ENCODE measurements at places on chromosomes 2 and 18.

DNA sequence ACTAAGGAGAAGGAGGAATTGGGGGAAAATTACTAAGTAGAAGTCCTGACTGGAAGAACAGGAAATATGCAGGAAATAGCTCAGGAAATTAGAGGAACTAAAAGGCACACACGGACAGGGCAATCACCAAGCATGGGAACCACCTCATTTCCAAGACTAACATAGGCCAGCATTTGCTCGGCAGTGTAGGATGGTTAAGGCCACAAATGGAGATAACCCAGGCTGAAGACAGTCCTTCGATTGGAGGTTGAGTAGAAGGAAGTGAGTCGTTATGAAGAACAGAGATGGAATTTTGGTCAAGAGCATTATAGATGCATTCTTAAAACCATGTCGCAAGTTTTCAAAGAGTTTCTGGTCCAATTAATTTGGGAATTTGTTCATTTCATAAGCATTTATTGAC is 401.4 kb downstream of the ALK start:
- DNase-seq = peak; percentile 67

- peak; percentile 95 for DNase-seq
Observed at GRCh38 chr18:49021433-49022129, 70.8 kb upstream of the SMAD7 start.

DNA sequence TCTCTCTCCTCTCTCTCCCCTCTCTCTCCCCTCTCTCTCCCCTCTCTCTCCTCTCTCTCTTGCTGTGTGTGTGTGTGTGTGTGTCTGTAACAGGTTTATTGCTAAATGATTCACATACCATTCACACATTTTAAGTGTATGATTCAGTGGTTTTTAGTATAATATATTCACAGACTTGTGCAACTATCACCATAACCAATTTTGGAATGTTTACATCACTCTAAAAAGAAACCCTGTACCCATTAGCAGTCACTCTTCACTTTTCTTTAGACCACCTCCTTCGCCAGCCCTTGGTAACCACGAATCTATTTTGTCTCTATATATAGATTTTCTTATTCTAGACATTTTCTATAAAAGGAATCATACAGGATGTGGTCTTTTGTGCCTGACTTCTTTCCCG is 11.4 kb downstream of the THNSL2 start:
- DNase-seq = peak; percentile 68

DNA sequence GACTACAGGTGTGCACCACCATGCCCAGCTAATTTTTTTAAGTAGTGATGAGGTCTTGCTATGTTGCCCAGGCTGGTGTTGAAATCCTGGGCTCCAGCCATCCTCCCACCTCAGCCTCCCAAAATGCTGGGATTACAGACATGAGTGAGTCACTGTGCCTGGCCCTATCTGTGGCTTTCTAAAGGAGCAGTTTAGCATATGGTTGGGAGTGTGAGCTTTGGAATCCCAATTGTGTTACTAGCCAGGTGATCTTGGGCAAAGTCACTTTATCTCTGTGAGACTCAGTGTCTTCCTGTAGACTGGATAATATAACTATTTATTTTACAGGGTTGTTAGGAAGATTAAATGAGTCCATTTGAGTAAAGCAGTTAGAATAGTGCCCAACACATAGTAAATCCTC is 19.8 kb upstream of the SMAD4 start:
- DNase-seq = no peak

DNA sequence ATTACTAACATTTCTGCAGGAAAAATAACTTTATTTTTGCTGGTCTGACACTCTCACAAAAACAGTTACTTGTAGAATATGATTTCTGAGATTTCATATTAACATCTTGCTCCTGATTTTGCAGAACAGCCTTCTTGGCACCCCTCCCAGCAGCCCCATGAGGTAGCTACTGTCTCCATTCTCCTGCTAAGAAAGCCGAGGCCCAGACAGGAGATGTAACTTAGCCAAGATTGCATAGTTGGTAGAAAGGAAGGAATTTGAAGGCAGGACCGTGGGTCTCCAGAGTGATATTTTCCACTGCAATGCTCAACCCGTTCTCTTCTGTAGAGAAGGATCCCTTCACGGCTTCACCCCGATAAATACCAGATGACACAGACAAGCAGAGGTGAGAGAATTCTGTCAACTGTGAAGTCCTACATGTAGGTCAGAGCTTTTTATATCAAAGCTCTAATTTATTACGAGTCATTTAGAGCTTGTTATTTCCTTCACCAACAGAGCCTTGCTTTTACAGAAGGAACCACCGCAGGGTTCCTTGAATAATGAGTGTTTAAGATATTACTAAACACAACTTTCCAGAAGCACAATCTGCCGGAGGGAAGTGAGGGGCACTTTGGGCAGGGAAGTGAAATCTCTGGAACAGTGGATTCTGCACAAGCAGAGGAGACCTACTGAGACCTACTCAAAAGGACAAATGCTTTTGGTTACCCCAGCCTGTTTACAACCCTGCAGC is 48.0 kb upstream of the MYCN start:
- DNase-seq = peak; percentile 22

GRCh38 chr2:134586326-134586965 is 132.4 kb downstream of the TMEM163 start:
- DNase-seq = no peak

GRCh38 chr18:50138181-50139064 is 56.5 kb downstream of the MYO5B start:
- peak; percentile 56 for DNase-seq

DNA sequence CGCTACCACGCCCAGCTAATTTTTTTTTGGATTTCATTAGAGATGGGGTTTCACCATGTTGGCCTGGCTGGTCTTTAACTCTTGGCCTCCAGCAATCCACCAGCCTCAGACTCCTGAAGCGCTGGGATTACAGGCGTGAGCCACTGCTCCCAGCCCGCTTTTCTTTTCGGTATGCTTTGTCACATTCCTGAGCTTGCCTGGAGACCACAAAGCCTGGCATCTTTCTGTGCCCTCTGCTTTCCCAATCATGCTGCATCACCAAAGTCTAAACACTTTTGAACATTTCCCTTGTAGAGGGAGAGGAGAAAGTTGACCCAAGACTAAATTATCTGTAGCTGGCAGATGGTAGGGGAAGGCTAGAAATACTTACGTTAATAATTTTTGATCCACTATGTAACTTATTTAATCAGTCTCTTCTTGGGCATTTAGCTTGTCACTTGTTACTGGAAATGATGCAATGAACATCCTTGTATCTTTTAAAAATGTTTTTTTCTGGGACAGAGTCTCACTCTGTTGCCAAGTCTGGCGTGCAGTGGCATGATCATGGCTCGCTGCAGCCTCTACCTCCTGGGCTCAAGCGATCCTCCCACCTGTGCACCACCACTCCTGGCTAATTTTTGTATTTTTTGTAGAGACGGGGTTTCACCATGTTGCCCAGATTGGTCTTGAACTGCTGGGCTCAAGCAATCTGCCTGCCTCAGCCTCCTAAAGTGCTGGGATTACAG is 2.7 kb upstream of the NPC1 start:
- no peak for DNase-seq

DNA sequence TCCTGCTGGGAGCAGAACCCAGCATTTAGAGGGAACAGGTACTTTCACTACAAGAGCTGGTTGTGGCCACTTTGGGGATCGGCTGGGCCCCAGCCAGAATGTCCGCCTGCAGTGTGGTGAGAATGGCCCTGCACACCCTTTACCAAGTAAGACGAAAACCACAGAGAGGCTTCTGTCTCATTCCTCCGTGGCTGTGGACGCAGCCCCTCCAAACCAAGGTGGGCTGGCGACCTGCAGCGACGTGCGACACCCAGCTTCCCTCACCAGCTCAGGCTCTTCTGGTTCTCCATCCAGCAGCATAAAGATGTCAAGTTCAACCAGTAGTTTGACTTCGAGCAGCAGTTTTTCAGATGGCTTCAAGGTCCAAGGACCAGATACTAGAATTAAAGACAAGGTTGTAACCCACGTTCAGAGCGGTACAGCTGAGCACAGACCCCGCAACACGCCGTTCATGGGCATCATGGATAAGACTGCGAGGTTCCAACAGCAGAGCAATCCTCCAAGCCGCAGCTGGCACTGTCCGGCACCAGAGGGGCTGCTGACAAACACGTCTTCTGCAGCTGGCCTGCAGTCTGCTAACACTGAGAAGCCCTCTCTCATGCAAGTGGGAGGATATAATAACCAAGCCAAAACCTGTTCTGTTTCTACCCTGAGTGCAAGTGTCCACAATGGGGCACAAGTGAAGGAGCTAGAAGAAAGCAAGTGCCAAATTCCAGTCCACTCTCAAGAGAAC is 56.2 kb downstream of the WDSUB1 start:
- no peak for DNase-seq

GRCh38 chr2:14543284-14543683 is 89.2 kb upstream of the LRATD1 start:
- DNase-seq = no peak

- DNase-seq = no peak
Observed at GRCh38 chr2:96150791-96151594, 5.8 kb upstream of the DUSP2 start.

GRCh38 chr2:115248066-115248465 is 805.6 kb downstream of the DPP10 start:
- no peak for DNase-seq

DNA sequence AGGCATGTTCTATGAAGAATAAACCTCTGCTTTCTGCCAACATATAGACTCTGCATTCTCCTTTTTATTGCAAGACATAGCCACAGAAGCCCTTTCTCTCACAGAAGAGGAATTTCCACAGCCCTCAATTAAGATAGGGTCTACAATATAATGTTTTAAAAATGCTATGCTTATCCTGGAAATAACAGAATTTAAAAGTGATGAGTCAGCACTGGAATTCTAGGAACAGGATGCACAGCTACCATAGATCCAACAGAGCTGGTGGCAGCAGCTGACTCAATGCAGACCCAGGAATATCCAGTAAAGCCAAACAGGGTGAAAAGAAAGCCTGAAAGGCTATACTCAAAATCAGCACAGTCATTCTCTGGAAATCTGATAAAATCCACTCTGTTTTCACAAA is 866.9 kb downstream of the TRIB2 start:
- DNase-seq = no peak

GRCh38 chr2:48122166-48122565 is 215.9 kb upstream of the FBXO11 start:
- no peak for DNase-seq

GRCh38 chr2:16112251-16112971 is 172.1 kb downstream of the MYCN start:
- DNase-seq = no peak

- no peak for DNase-seq
Observed at GRCh38 chr2:119426396-119426675, 5.3 kb upstream of the TMEM37 start.

DNA sequence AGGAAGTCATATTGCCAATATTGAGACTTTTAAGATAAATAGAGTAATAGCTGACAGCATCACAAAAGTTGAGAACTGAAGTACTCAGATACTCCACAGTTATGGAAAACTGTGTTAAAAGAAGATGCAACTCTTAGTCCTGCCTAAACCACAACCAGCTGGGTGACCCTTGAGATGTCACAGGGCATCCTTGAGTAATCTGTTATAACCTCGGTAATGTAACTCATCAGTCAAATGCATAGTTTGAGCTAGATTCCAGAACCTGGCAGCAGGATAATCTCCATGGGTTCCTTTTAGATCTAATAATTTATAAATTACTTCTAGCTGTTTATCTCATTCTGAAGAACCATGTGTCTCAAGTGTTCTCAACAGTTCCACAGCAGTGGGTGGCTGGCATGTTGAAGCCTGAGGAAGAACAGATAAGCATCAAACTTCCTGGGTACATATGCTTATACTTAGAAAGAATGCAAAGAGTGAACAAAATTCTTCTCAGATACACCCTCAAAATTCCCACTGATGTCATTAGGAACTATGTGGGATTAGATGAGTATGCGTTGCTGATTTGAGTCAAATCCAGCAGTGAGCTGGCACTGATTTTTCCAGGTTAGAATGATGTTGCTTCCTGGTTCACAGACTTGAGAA is 304.1 kb upstream of the ERBB4 start:
- DNase-seq = peak; percentile 42

DNA sequence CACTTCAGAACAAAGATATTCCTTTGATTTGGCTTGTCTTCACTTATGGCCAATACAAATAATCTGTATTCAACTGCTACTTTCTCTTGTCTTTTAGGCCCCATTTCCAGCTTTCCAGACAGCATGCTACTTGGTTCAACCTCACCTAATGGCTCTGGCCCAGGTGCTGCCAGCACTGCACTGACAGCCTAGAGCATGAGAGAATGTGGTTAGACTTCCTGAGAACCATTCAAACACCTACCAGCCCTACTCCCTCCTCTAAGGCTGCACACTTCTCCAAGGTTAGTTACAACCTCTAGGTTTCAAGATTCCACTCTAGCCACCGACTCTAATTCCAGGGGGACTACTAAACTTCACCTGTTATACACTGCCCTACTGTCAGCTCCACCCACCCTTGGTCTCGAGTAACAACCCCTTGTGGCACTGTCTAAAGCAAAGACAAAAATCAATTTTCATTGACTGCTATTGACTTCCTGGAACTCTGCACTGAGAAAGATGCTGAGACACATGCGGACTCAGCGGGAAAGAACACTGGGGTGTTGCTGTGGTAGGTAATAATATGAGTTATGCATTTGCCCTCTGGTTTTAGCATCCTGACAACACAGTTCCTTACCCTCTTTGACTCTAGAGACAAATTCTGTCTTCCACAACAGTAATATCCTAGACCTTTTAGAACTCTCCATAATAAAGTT is 38.2 kb downstream of the PLEKHM3 start:
- DNase-seq = no peak

DNA sequence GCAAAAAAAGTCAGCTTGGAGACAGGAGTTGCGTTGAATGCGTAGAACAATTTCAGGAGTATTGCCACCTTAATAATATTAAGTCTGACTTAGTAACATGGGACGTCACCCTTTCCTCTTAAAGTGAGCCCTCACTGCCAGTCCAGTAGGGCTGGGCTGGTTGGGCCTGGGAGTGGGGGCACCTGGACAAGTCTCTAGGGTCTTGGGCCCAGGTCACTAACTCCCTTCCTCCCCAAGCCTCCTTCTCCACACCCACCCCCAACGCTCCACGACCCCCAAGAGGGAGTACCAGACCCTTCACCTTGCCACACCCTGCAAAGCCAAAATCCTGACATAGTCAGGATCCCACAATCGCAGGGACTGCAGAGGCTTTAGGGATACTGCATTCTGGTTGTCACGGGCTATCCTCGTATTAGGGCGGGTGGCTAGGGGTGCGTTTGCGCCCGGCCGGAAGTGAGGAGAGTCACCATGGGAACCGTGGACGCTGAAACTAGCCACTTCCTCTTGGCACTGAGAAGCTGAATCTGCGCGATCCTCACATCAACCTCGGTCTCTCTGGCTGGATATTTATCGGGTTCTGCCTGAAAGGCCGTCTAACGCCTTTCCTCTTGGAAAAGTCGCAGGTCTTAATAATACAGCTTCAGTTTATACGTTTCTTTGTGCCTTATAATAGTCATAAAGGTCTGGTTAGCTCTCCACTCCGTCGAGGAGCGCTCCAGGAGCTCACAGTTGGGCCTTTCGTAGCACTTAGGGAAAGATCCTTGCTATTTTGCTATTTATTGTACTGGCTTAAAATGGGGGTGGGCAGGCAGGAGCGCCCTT is 10.3 kb upstream of the CXXC1 start:
- peak; percentile 75 for DNase-seq

DNA sequence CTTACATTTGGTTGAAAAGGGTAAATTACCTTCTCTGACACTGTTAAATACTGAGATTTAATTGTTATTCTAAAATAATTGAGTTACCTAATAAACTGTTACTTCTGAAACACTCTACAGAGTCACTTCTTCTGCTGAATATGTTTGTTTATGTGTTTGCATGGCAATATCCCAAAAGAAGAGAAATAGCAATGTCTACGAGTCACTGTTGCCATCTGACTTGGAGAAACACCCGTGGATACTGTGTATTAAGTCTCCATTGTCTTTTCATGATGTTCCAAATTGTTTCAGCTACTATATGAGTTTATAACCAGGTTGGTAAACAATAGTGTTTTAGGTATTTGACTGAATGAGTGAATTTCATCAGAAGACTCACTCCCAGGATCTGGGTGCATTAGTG is 754.2 kb upstream of the ID2 start:
- no peak for DNase-seq

Measured in kidney tubule cell (primary cell).